Activated T-cell treated with anti-CD3 and anti-CD28 coated beads, Interleukin-2, amount 50 U/mL, for 1 hour (primary cell): ENCODE measurements at places on chromosomes 13 and 19.

DNA sequence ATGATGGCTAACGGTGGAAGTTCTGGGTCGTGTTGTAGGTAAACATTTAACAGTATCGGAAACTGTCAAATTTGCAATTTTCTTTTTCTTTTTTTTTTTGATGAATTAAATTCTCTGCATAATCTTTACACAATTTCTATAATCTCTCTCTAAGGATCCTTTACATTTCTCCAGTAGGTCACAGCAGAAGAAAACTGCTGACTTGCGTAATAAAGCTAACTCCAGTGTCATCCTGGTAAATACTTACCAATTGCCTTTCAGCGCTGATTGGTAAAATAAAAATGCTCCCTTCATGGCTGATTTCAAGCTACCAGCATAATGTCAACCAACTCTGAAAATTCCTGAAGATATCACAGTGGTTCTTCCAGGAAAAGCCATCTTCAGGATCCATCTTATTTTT, 510.5 kb upstream of the ATXN8OS start:
- no peak for DNase-seq

DNA sequence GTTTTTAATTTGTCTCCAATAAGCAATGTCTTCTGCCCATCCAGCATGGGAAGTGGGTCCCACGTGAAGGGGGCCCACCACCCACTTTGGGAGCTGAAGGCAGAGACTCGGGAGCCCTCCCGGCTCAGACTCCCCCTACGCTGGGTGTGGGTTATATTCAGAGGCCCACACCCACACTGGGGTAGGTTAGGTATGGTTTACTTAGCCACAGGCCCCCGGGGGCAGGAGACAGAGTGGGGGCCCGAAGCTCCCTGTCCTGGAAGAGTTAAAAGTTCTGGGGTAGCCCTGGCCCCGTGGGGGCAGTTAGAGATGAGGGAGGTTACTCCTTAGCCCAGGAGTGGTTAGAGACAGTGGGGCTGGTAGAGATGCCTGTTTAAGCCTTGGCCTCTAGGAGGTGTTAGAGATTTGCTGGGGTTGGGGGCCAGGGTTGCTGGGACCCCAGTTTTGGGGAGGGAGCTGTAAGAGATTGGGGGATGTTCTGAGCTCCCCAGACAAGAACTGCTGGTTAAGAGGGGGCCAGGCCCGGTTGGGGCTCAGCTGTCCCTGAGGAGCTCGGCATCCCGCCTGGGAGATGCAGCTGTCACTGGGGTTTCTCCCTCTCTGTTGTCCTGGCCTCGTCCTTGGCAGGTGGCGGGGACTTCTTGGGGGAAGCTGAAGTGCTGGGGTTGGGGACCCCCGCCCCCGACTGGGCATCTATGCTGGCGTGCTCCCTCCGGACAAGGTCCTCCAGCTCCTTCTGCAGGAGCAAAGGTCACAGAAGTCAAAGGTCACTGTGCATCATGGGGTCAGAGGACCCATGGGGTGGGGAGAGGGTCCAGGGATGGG, 712 bp upstream of the RINL start:
- DNase-seq: no peak

DNA sequence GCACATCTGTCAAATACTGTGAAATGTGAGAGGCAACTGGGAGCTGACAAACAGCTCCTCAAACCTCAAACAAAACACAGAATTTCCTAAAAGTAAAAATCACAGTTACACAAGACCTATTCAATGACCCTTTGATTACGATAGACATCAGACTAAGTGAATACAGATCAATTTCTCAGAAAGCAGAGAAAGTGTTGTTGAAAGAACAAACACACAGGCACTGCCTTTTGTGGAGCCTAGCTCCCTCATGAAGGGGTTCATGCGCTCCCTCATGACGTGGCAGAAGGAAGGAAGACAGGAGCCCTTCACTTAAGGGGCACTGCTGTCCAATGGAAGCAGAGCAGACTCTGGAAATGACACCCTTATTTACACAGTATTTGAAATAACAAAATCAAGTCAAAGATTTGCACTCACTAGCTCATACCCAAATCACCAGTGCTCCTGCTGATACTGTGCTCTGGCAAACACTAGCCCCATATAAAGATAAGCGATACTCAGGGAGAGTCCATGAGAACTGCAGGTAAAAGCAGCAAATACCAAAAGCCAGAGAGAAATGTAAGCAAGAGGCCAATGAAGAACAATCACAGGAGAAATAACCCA, 144.9 kb downstream of the KLF12 start:
- DNase-seq: no peak

DNA sequence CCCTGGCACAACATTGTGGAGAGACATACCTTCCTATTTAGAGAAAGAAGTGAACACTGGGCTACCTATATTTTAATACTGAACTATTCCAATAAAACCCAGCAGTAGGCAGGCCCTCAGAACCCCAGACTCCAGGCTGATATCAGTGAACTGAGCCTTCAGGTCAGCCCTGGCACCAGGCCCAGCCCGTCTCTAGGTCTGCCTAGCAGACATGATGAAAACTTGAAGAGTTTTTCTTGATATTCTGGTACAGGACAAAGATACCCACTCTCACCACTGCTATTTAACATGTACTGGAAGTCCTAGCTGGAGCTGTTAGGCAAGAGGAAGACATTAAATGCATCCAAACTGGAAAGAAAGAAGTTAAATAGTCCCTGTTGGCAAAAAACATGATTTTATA, 396.6 kb upstream of the SPRY2 start:
- DNase-seq: no peak

- DNase-seq: no peak
Observed at GRCh38 chr19:45136507-45137178, 24.1 kb downstream of the NKPD1 start.

- DNase-seq: no peak
Observed at GRCh38 chr19:40791996-40792395, 7.0 kb upstream of the EGLN2 start.
